ENCODE measurements at places on chromosomes 11 and 22.

GRCh38 chr11:102989379-102990047 lies 34.0 kb upstream of the MMP13 start:
- DNase-seq = no peak

- DNase-seq = no peak
These were observed 4.4 kb downstream of the RBX1 start for GRCh38 chr22:40955571-40955970.

DNA sequence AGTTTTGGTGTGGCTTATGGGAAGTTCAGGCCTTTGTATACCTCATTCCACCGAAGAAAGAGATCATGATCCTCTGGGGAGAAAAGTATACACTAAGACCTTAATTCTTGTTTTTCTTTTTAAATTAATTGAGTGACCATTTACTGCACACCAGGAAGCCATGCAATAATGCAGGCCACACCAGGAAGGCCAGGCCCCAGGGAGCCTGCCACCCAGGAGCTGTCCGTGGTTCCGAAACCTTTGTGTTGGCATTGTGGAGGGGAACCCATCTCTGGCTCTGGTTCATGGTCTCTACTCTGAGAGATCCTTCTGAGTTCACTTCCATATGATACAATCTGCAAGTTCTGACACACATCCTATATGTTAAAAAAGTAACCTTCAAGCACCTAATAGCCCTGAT lies 291.8 kb downstream of the MIAT start:
- no peak for DNase-seq

GRCh38 chr11:133476570-133477250 lies 55.6 kb downstream of the OPCML start:
- no peak for DNase-seq

GRCh38 chr11:95723361-95723942 lies 66.1 kb downstream of the FAM76B start:
- DNase-seq = no peak

- DNase-seq = no peak
These were observed 211.3 kb downstream of the NXPE2 start for GRCh38 chr11:114889594-114890011.

- DNase-seq = no peak
These were observed 60.9 kb downstream of the LRP5 start for GRCh38 chr11:68373189-68373814.
